Astrocyte (in vitro differentiated cells and primary cell): ENCODE measurements at places on chromosomes 16 and 17. TPM values are rescaled to one million over a fixed set of nuclear protein-coding genes. Genes with fewer than 3 reads are reported as not detected.

Gene C16orf96
- 0.20 and 0.38 TPM in 2 replicates for total RNA-seq

Gene ZMYND15
- total RNA-seq = 0.09 and 0.12 TPM in 2 replicates

Gene ST6GALNAC2
- total RNA-seq = 0.79 TPM in 1 of 2 replicates, not detected in the other

Gene SMIM36
- not detected in 2 replicates for total RNA-seq

Gene ERCC4
- total RNA-seq = 13.9 and 15.6 TPM in 2 replicates

Gene FBXO39
- 0.93 and 1.2 TPM in 2 replicates for total RNA-seq

GRCh38 chr17:63741143-63741407 lies 524 bp downstream of the STRADA start:
- H3K27me3 ChIP-seq = no peaks in the 10 kb centered on the region
- peaks cover 11% of the 10 kb centered on the region for H3K36me3 ChIP-seq
- peak overlapping the region; percentile 81 for H3K4me3 ChIP-seq
- H3K4me1 ChIP-seq = peaks cover 12% of the 10 kb centered on the region
- no peak for DNase-seq
- peak overlapping the region; percentile 67 for H3K27ac ChIP-seq

DNA sequence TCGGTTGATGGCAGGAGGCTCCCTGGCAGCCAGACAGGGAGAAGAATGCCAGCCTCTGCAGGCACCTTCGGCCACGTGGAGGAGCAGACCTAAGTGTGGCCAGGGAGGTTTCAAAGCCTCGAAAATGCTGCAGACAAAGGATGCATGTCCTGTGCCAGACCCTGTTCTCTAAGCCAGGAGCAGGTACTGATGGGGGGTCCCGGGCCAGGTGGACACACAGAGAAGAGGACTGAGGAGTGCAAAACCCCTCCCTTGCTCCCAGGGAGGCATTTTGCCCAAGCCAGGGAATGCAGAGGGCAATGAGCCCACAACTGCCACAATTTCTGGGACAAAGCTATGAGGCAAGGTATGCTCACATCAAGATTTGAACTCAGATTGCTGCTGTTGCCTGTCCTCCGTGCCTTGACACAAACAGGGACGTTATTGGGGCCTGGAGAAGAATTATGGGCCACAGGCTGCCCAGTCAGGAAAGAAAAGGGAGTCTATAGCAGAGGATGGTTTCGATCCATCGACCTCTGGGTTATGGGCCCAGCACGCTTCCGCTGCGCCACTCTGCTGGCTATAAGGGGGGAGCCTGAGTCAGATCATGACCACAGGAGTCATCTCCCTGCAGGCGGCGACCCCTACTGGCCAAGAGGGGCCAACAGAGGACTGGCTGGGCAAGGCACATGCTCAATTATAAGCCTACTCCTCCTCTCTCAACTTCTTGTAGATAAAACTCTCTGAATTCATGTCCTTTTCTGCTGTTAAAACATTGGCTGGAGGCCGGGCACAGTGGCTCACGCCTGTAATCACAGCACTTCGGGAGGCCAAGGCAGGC lies 25.1 kb upstream of the FOXK2 start:
- no peaks in the 10 kb centered on the region for H3K36me3 ChIP-seq
- DNase-seq = peak; percentile 96
- H3K27me3 ChIP-seq = no peaks in the 10 kb centered on the region
- H3K27ac ChIP-seq = no peak overlapping the region
- peaks cover 16% of the 10 kb centered on the region for H3K4me1 ChIP-seq

GRCh38 chr17:47117386-47117785 lies 71.7 kb downstream of the CDC27 start:
- H3K4me3 ChIP-seq = no peak overlapping the region
- peaks cover 10% of the 10 kb centered on the region for H3K4me1 ChIP-seq
- no peak for DNase-seq
- no peak overlapping the region for H3K27ac ChIP-seq
- peaks cover 17% of the 10 kb centered on the region for H3K36me3 ChIP-seq
- no peaks in the 10 kb centered on the region for H3K27me3 ChIP-seq

DNA sequence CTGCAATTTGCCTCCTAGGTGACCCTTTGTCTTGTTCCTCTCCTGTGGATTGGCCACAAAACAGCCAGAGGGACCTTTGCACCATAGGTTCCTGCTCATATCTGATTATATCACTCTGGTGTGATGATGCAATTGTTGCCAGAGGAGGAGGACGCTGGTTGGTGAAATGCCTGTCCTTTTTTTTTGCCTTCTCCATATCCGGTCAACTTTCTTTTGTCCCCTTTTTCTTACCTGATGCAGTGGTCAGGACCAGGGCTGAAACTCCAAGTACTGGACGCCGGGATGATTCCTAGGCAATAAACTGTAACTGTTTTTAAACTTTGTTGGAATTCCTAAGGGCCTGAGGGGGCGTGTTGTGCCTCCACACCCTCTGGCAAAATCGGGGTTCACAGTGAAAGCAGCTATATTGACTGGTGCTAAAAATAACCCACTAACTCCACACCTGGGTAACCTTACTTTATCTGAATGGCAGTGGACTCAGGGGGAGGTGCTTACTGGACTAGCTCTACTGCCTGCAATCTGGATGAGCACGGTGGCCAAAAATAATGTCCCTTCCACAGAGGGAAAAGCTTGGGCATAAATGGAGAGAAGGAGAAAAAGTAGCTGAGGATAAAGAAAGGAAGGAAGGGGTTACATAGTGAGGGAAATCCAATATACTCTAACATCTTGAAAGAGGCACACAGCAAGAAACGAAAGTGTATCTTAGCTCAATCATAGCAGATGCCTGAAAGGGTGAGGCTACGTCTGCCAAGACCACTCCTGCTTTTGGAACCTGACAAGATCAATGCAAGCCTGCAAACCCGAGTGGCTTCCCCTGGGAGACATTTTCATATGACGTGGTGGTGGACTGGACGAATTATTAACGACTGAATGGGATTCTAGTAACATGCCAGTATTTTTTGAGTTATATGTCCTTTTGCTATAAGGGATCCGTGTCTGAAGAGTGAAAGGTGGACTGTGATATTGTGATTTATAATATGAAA lies 28.4 kb upstream of the ZNF423 start:
- H3K27ac ChIP-seq = no peak overlapping the region
- H3K4me1 ChIP-seq = no peaks in the 10 kb centered on the region
- no peak for DNase-seq
- H3K36me3 ChIP-seq = no peaks in the 10 kb centered on the region
- no peak overlapping the region for H3K4me3 ChIP-seq

DNA sequence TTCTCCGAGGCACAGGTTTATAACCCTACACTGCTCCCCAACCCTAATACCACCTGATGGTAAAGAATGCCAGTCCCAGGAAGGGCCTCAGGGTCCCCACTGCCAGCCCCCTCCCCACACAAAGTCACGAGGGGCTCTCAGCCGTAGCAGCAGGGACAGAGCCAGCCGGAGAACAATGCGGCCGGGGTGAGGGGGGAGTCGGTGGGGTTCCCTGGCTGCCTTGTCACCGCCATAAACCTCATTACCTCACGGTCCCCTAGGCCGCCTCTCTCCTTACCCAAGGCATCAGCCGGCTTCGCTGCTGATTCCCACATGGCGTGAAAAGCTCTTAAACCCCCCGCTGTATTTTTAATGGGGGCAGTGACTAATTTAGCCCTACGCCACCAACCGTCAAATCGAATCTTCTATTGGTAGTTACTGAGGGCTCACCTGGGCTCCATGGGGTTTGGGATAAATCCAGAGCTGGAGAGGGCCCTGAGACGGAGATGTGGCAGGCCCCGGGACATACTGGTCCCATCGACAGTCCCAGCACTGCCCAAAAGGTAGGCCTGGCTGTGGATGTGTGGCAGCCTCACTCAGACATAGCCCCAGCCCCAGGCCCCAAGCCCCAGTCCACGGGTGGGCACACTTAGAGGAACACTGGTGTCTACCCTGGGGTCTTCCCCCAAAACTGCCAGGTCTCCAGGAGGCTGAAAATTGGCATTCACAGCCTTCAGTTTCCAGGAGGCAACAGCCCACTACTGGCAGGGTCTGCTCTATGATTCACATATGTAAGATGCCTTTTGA lies 115.3 kb downstream of the C16orf78 start:
- no peak overlapping the region for H3K4me3 ChIP-seq
- no peaks in the 10 kb centered on the region for H3K36me3 ChIP-seq
- DNase-seq = no peak
- no peak overlapping the region for H3K27ac ChIP-seq

DNA sequence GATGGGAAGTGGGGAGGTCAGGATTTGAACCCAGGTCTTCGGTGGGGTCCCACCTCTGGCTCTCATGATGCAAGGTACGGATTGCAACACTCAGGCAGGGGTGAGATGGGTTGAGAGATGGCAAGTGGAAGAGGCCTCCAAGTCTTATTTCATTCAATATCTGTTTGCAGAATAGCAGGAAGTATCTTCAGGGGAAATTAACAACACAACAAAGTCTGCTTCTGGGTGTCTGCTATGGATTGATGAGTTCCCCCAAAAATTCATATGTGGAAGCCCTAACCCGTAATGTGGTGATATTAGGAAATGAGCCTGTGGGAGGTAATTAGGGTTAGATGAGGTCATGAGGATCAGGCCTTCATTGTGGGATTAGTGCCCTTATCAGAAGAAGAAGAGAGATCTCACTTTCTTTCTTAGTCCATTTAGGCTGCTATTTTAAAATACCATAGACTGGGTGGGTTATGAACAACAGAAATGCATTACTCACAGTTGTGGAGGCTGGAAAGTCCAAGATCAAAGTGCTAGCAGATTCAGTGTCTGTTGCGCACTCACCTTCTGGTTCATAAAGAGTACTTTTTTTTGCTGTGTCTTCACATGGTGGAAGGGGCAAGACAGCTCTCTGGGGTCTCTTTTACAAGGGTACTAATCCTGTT lies 4.4 kb upstream of the CD300H start:
- H3K27me3 ChIP-seq = peaks cover 25% of the 10 kb centered on the region
- no peak for DNase-seq
- H3K4me3 ChIP-seq = no peak overlapping the region
- no peak overlapping the region for H3K27ac ChIP-seq

- DNase-seq = peak; percentile 77
- no peaks in the 10 kb centered on the region for H3K27me3 ChIP-seq
- no peaks in the 10 kb centered on the region for H3K36me3 ChIP-seq
- H3K27ac ChIP-seq = no peak overlapping the region
- H3K4me1 ChIP-seq = peaks cover 22% of the 10 kb centered on the region
Measured at GRCh38 chr17:41784207-41784744, 2.2 kb downstream of the JUP start.

- no peaks in the 10 kb centered on the region for H3K36me3 ChIP-seq
- no peaks in the 10 kb centered on the region for H3K4me1 ChIP-seq
- no peak overlapping the region for H3K4me3 ChIP-seq
- DNase-seq = no peak
Measured at GRCh38 chr16:75947626-75948239, 221.4 kb upstream of the CPHXL start.

DNA sequence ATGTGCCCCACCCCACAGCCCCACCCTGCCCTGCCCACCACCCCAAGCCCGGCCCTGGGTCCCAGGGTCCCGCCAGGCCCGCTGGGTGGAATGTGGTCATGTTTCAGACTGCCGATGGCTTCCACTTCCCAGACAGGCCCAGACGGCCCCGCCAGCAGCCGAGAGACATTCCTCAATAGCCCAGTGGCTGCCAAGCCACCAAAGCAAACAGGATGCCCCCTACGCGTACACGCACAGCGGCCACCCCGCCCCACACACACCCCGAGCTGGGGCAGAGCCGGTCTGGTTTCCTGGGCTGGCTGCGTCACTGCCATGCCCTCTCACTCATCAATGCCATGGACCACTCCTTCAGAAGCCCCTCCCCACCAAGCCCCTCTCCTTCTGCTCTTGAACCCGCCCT lies 1.2 kb upstream of the KRT17 start:
- peaks cover 3% of the 10 kb centered on the region for H3K4me1 ChIP-seq
- H3K27ac ChIP-seq = no peak overlapping the region
- peaks cover 4% of the 10 kb centered on the region for H3K27me3 ChIP-seq
- H3K4me3 ChIP-seq = no peak overlapping the region
- DNase-seq = no peak

- no peak overlapping the region for H3K27ac ChIP-seq
- DNase-seq = no peak
- no peaks in the 10 kb centered on the region for H3K36me3 ChIP-seq
- H3K4me1 ChIP-seq = peaks cover 9% of the 10 kb centered on the region
- H3K4me3 ChIP-seq = no peak overlapping the region
- H3K27me3 ChIP-seq = peaks cover 7% of the 10 kb centered on the region
Measured at GRCh38 chr17:32880671-32881453, 3.9 kb upstream of the MYO1D start.

DNA sequence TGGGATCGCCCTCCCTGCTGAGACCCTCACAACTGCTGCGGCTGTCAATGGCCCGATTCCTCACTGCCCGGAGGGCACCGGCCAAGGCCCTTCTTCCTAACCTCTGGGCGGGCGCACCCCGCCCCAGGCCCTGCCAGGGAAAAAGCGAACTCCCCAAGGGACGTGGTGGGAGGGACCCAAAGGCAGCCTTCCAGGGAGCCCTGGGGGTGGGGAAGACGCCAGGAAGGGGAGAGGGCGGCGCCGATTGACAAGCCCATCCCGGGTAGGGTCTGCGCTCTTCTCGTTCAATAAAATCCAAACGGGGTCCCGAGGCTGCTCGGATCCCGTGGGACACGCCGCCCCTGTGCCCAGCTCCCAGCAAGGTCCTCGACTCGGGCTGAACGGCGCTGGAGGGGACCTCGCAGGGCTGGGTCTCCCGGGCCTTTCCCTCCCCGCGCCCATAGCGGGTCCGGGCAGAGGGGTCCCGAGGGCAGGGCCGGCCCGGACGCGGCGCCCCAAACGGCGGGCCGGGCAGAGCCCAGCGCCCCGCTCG lies 416 bp downstream of the KIFC3 start:
- peaks cover 39% of the 10 kb centered on the region for H3K4me1 ChIP-seq
- H3K36me3 ChIP-seq = peaks cover 2% of the 10 kb centered on the region
- no peak for DNase-seq
- H3K27me3 ChIP-seq = no peaks in the 10 kb centered on the region

GRCh38 chr17:50800196-50800700 lies 32.9 kb upstream of the ANKRD40CL start:
- no peaks in the 10 kb centered on the region for H3K4me1 ChIP-seq
- no peaks in the 10 kb centered on the region for H3K36me3 ChIP-seq
- no peaks in the 10 kb centered on the region for H3K27me3 ChIP-seq
- H3K4me3 ChIP-seq = no peak overlapping the region
- no peak for DNase-seq

- H3K27ac ChIP-seq = no peak overlapping the region
- no peak overlapping the region for H3K4me3 ChIP-seq
- peaks cover 80% of the 10 kb centered on the region for H3K4me1 ChIP-seq
- H3K27me3 ChIP-seq = no peaks in the 10 kb centered on the region
Measured at GRCh38 chr17:40346765-40347158, 17.8 kb downstream of the GJD3 start.

DNA sequence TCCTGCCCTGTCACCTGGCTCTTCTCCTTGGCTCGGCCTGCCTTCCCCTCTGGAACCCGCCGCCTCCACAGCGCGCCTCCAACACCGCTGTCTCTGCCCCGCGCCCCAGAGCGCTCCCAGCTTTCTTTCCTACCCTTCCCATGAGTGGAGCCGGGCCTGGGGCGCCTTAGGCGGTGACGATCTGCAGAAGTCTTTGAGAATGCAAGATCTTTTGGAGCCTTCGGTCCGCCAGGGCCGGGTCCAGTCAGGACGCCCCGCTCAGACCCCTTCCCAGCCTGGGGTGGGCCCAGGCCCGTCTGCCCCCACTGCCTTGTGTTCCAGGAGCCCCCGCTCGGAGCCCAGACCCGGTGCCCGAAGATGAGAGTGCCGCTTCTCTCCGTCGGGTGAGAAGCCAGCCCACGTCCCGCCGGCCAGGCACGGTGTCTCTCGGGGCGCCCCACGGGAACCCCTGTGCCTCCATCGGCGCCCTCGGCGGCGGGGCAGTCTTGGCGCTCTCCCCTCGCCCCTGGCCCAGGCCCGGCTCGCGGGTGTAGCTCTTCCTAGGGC lies 40.0 kb downstream of the MRM1 start:
- H3K4me1 ChIP-seq = peaks cover 4% of the 10 kb centered on the region
- no peaks in the 10 kb centered on the region for H3K36me3 ChIP-seq
- H3K27ac ChIP-seq = no peak overlapping the region
